Nephron progenitor cell (in vitro differentiated cells): ENCODE measurements at places on chromosomes 11 and 22.

- H3K4me1 ChIP-seq, result peaks cover 13% of the 10 kb centered on the region
- H3K27ac ChIP-seq, result no peak overlapping the region
- H3K36me3 ChIP-seq, result no peaks in the 10 kb centered on the region
- peaks cover 57% of the 10 kb centered on the region for H3K27me3 ChIP-seq
- no peak for DNase-seq
Measured at GRCh38 chr11:86670181-86670580, 2.2 kb downstream of the ME3 start.

GRCh38 chr22:42811459-42811858 is 45.6 kb downstream of the ARFGAP3 start:
- H3K4me1 ChIP-seq, result peaks cover 43% of the 10 kb centered on the region
- H3K27ac ChIP-seq, result peak overlapping the region; percentile 83
- H3K36me3 ChIP-seq, result peaks cover 51% of the 10 kb centered on the region
- peaks cover 9% of the 10 kb centered on the region for H3K27me3 ChIP-seq

GRCh38 chr11:36441610-36442208 is 68.4 kb downstream of the TRAF6 start:
- no peak for DNase-seq
- peaks cover 51% of the 10 kb centered on the region for H3K36me3 ChIP-seq
- peaks cover 6% of the 10 kb centered on the region for H3K27me3 ChIP-seq

- no peak for DNase-seq
- peaks cover 50% of the 10 kb centered on the region for H3K4me1 ChIP-seq
- peaks cover 6% of the 10 kb centered on the region for H3K27me3 ChIP-seq
- no peaks in the 10 kb centered on the region for H3K36me3 ChIP-seq
- peak overlapping the region; percentile 88 for H3K4me3 ChIP-seq
- no peak overlapping the region for H3K27ac ChIP-seq
Measured at GRCh38 chr22:23767303-23767672, 484 bp downstream of the CHCHD10 start.

- H3K36me3 ChIP-seq, result no peaks in the 10 kb centered on the region
- no peak for DNase-seq
- H3K4me3 ChIP-seq, result no peak overlapping the region
- peaks cover 32% of the 10 kb centered on the region for H3K4me1 ChIP-seq
- no peak overlapping the region for H3K27ac ChIP-seq
Measured at GRCh38 chr22:26901198-26901816, 243.9 kb downstream of the MIAT start.
